ENCODE measurements at places on chromosomes 12 and 14.

DNA sequence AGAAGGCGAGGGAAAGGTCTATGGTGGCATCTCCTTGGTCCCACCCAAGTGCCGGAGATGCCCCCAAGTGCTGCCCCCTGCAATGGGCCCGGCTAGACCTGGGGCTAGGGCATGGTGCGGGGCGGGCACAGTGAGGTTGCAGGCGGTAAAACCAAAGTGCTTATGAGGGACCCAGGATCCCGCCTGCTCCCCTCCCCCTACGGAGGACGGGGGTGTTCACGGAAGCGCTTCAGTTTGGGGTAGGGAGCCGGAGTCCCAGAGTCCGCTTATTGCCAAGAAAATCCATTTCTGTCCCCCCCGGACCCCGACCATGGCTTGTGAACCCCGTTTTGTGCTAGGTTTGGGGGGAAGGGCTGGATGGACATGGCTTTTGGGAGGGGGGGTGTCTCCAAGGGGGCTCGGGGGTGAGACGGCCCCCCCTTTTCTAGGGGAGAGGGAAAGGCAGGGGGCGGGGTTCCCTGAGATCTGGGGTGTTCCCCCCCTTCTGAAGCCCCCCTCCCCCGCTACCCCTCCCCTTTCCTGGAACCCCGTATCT lies 5.4 kb upstream of the GPR84 start:
- DNase-seq, result no peak

GRCh38 chr12:10732066-10732465 lies 8.9 kb upstream of the YBX3 start:
- DNase-seq, result no peak

DNA sequence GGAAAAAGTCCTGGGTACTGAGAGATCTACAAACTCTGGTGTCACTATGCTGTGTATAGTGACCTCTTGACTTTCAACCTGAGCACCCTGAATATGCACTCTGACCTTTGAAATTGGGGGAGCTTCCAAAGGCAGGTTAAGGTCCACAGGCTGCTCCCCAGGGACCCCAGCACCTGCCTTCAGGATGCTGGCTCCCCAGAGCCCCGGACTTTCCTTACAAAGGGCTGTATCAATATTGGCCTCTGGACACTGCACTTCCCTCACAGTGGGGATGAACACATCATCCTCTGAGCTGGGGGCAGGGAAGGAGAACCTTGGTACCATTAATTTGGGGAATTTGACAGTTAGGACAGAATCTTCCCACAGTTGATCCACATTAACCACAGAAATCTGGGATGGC lies 14.3 kb downstream of the PLD4 start:
- no peak for DNase-seq

DNA sequence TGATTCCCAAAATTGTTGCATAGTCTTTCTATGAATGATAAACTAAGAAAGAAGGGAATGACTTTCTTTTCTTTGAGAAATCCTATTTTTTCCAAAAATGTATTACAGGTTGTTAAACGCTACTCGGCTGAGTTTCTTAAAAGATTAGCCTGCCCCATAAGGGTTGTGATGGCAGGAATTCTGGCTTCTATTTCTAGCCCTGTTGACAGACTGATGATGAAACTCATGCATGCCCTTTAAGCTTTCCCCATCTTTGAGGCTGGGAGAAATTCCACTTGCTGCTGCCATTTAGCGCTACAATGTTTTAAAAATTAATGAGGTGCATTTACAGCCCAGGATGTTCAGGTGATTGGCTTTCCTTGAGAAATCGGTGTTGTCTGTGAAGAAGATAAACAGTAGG lies 33.2 kb upstream of the RASSF3 start:
- DNase-seq, result no peak

GRCh38 chr14:75126121-75126544 lies 715 bp downstream of the NEK9 start:
- no peak for DNase-seq

GRCh38 chr12:10965476-10965875 lies 21.2 kb downstream of the TAS2R50 start:
- no peak for DNase-seq

DNA sequence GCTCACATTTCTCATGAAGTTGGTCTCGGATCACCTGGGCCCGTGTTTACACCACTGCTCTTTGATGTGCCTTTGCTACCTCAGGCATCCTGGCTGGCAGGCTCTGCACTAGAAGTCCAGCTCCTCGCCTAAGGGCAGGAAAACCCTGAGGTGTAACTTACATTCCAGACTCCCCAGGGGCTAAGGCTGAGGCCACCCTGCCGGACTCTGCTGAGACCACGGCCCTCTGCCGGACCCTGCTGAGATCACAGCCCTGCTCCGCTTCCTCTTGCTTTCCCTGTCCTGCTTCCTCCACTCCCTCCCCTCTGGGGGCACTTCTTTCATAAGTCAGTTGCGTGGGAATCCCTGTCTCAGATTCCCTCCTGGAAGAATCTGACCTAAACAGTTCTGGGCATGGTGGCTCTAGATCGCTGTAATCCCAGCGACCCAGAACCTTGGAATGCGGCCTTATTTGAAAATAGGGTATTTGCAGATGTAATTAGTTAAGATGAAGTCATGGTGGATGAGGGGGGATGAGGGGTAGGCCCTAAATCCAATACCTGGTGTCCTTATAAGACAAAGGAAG lies 17.2 kb downstream of the RILPL1 start:
- DNase-seq, result no peak

GRCh38 chr14:24382064-24382371 lies 14.0 kb downstream of the NFATC4 start:
- no peak for DNase-seq

GRCh38 chr12:205026-205425 lies 8.9 kb downstream of the SLC6A12 start:
- no peak for DNase-seq

GRCh38 chr12:57237932-57238853 lies 8.7 kb downstream of the SHMT2 start:
- DNase-seq, result no peak

- no peak for DNase-seq
Observed at GRCh38 chr12:5977556-5977955, 32.5 kb upstream of the ANO2 start.

GRCh38 chr12:132503618-132504204 lies 13.8 kb downstream of the FBRSL1 start:
- DNase-seq, result no peak

DNA sequence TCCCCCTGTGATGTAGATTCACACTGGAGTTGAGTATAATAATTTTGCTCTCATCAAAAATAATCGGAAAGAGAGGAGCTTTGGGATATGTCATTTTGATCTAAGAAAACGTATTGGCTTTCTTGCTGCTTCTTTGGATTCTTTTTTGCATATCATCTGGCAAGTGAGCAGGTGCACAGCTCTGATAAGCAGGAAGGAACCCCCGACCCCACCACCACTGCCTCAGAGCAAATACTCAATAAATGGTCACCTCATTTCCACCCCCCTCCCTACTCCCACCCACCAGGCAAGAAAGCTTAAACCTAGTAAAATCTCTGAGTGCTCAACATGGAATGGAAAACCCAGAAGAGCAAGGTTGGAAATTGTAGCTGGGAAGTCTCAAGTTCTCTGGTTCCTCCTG lies 49.4 kb downstream of the IFNG-AS1 start:
- no peak for DNase-seq

GRCh38 chr12:52189376-52190174 lies 2.2 kb downstream of the KRT80 start:
- no peak for DNase-seq

DNA sequence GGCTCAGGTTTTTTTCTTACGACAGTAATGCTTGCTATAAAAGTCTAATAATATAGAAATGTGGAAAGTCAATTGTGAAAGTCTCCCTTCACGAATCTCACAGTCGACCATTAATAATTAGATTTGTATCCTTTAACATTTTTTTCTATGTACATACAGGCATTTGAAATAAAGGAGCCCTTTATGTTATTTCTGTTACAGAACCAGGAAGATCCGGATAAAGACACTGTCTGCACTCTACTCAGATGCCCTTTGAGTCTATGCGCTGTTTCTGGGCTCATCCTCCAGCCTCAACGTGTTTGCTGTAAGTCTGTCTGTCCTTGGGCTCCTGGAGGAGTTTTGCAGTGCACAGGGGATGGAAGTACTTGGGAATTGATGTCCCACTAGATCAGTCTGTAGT lies 212.2 kb upstream of the ATP2B1 start:
- no peak for DNase-seq

- no peak for DNase-seq
Observed at GRCh38 chr12:124466216-124467128, 100.9 kb downstream of the NCOR2 start.

DNA sequence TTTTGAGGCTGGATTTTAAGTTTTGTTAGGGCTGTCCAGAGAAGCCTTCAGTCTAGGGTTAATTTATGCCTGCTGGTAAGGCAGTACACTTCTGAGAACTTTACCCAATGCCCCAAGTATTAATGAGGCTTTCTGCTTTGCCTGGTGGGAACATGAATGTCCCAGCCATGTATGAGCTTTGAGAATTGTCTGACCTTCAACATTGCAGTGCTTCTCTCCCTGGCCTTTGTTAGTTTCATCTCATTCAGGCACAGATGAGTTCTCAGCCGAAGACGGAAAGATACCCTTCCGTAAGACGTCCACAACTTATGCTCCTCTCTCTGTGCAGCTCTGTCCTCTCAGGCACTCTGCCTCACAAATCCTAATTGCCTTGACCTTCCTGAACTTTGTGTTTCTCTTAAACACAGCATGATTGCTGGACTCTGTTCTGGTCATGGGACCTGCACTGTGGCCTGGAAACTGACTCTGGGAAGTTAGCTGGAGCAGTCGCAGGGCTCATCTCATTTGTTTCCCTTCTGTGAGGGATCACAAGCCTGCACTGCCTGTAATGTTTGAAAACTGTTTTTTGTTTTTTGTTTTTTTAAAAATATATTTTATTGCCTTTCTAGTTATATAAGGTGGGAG lies 15.7 kb downstream of the CHPT1 start:
- DNase-seq, result no peak

- no peak for DNase-seq
Observed at GRCh38 chr14:74064426-74064825, 19.8 kb downstream of the ALDH6A1 start.

GRCh38 chr12:15924956-15925355 lies 13.8 kb downstream of the DERA start:
- no peak for DNase-seq

DNA sequence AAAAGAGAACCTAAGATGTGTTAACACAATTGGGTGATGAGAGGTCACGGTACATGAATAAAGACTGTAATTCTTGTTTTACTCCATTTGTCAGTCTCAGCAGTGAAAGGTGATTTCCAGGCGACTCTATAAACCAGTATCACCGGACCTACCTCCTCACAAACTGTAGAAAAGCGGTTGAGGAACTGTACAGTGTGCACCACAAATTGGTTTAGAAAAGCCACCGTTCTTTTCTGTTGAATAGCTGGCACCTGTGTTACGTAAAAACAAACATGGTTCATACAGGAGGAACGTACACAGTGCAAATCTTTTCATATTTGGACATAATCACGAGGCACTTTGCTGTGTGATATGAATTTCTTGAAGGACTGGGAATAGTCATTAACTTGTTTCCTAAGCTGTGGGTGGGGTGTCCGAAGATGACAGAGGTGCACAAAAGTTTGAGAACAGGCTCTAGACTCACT lies 663 bp downstream of the WASHC3 start:
- DNase-seq, result no peak

DNA sequence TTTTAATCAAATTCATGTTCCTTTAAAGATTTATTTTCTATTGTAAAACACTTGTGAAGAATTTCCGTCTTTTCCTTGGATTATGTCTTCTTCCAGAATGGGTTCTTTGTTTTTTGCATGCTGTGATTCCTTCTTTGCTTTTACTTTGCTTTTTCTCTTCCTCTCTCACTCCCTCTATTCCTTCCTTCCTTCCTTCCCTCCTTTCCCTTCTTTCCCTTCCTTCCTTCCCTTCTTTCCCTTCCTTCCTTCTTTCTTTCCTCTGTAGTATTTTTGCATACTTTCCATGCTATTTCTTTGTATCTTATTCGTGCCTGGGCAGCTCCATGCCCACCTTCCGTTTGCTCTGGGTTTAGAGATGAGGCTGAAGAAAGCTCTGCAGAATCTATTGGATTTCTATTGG lies 21.6 kb upstream of the FGF23 start:
- no peak for DNase-seq

GRCh38 chr12:67426067-67426466 lies 156.9 kb downstream of the CAND1 start:
- DNase-seq, result no peak

DNA sequence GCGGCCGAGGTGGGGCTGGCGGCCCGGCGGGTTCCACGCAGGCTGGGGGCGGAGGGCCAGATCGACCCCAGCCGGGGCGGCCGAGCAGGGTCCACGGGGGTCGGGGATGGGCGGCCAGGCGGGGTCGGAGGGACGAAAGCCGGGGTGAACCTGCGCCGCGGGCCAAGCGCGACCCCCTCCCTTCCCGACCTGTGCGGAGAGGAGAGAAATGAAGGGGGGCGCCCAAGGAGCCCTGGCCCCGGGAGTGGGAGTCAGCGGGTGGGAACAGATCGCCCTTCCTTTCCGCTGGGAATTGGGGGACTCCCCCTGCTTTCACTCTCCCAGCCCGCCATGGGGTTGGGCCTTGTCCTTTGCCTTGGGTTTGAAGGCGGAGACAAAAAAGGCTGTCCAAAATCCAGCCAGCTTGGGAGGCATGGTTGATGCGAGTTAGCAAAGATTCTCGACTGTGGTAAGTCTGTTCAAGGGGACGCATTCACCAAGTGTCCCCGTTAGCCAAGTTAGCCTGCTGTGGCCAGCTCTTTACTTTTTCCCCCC lies 559 bp upstream of the CKAP4 start:
- DNase-seq, result no peak

DNA sequence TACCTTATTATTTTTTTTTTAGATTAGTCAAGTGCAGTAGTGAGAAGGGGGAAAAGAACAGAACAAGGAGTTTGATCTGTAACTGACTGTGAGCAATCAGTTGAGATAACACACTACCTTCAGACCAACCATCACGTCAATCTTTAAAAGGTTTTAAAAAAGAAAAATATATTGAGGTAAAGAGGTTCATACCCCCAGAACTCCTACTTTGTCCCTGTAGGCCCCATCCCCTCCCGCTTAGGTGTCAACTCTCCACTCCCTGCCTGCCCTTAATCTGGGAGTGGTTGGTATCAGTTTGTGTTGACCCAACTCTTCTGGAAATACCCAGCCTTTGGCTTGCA lies 16.2 kb downstream of the MMP14 start:
- no peak for DNase-seq

- DNase-seq, result no peak
Observed at GRCh38 chr12:123937707-123938591, 34.7 kb downstream of the CCDC92 start.

DNA sequence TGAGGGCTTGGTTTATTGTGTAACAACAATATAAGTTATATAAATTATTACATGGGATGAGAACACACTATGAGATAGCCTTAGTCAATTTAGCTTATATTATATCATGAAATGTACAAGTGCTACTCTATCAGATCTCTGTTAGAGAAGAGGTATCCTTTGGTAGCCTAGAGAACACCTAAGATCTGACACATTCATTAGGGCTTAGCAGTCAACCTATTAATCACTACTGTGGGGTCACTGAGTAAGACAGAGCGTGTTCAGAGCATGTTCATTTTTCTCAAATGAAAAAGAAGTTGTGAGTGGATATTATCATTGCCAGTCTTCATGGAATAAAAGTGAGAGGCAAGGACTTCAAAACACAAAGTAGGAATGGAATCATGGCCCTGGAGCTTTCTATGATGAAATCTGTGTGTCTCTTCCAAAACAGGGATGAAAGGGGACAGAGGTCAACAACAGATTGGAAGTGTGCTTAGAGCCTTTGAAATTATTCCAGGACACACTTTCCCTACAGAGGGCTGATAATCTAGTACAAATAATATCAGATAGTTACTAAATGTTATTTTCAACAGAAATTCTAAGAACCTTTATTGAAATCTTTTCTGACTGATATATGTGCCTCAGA lies 114.3 kb downstream of the SLC16A7 start:
- no peak for DNase-seq

- DNase-seq, result no peak
Observed at GRCh38 chr12:62263966-62264365, 3.8 kb downstream of the USP15 start.
